ENCODE measurements at places on chromosomes 7 and 10. TPM values are rescaled to one million over a fixed set of nuclear protein-coding genes. Genes with fewer than 3 reads are reported as not detected.

DNAH11 gene
- total RNA-seq, result 0.20 TPM

TMEM236 gene
- total RNA-seq, result 1.8 TPM

STK17A gene
- total RNA-seq, result 9.0 TPM

PDZD7 gene
- total RNA-seq, result 2.2 TPM

PLEKHS1 gene
- not detected for total RNA-seq

CCNJ gene
- 2.4 TPM for total RNA-seq

C10orf53 gene
- total RNA-seq, result not detected

ZNF107 gene
- 3.6 TPM for total RNA-seq

CYP3A7 gene
- total RNA-seq, result not detected

C10orf67 gene
- 1.6 TPM for total RNA-seq

All from tibial nerve (tissue), 4 donors.